Stimulated activated CD8-positive, alpha-beta memory T cell treated with anti-CD3 and anti-CD28 coated beads, Interleukin-15, amount 100 ng/mL, for 1 hour (primary cell): ENCODE measurements at places on chromosomes 5 and 9.

DNA sequence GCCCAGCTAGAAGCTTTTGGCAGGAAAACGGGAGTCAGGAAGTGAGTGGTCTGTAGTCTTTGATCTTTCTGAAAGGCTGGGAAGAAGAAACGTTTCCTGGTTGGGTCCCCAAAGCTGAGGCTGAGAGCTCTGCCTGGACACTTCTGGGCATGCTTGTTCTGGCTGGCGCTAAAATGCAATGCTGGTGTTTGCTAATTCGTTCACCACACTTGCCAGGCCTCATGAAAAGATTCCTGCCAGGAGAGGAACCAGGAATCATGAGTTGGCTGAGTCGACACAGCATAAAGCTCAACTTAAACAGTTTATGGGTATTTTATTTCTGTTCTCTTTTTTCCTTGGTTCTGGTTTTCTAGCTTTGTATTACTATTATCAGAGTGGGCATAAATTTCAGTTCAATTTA is 10.7 kb upstream of the PTGR1 start:
- no peak for DNase-seq

- DNase-seq, result no peak
Observed at GRCh38 chr5:173329491-173330337, 1.5 kb upstream of the STC2 start.

DNA sequence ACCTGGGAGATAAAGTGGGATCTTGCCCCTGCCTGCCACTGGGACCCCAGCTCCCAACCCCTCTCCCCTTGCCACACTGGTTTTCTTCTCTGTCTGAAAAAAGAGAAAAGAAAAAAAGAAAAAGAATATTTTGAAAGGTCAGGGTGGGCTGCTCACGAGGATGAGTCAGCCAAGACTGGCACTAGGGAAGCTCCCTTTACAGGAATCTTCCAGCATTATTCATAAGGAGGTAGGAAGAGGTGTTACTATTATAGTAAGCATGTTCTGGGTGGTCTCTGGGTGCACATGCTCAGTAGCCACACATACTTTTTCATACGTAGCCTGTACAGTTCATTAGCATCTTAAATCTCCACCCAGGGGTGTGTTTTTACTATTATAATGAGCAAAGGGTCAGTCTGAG is 46.8 kb upstream of the HAND1 start:
- no peak for DNase-seq

- no peak for DNase-seq
Observed at GRCh38 chr9:14529054-14529453, 164.2 kb downstream of the ZDHHC21 start.

GRCh38 chr5:130350131-130350530 is 445.9 kb downstream of the CHSY3 start:
- DNase-seq, result no peak

DNA sequence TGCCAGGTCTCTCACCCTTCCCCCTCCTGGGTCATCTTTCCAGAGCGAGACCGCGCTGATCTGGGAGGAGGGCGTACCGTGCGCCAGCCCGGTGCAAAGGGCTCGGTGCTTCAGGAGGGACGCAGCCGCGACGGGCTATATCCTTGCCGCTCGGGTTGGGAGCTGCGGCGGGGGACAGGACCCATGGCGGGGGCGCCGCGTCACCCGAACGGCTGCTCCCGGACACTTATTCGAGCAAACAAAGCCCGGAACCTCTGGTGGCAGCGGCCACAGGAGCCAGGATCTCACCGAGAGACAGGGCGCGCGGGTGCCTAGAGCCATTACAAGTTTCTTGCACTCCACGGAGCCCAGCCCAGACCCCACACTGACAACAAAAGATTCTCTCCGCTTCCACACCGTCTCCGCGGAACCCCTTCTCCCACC is 1.3 kb downstream of the SEMA6A start:
- no peak for DNase-seq

DNA sequence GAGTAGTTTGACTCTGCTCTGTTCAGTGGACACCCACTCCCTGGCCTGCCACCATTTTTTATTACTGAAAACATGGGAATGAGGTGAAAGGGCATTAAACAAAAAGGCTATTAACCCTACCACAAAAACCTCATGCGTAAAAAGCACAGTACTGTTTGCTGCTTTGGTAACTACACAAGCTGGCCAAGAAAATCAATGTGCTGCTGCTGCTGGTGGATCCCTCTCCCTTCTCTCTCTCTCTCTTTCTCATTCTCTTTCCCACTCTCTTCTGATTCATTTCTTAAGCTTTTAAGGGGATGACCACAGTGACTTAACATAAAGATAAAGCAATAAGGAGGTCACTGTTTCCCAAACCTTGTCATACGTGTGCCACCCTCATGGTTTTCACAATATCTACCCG is 183.2 kb upstream of the TBC1D2 start:
- no peak for DNase-seq

DNA sequence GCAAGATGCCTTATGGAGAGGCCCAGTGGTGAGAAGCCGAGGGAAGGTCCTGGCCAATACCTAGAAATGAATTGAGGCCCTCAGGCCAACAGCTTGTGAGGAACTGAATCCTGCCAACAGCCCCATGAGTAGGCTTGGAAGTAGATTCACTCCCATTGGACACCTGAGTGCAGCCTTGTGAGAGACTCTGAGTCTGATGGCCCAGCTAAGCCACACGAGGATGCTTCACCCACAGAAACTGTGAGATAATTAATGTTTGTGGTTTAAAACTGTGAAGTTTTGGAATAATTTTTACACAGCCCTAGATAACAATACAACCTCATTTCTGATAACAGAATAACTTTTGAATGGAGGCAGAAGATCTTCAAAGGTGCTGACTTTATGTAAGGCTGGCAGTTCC is 65.9 kb upstream of the DAP start:
- no peak for DNase-seq

GRCh38 chr5:74420220-74420619 is 220.3 kb downstream of the ENC1 start:
- no peak for DNase-seq

GRCh38 chr9:69578026-69578425 is 94.1 kb downstream of the APBA1 start:
- no peak for DNase-seq

DNA sequence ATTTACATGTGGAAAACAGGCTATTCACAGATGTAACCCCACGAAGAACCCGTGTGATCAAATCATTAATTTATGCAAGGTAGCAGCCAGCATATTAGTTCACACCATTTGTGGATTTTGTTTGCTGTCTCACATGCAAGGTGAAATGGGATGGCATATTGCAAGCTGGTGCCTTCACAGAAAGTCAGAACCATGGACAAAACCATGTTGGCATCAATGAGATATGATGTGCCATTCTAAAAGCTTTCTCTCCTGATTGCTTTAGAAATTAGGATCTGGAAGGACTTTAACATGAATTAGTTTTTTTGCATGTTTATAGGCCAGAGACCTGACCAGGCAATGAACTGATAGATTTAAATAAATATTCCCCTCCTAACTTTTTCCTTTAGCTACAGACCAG is 129.3 kb downstream of the SEMA6A start:
- no peak for DNase-seq

GRCh38 chr9:37206121-37206620 is 85.8 kb downstream of the ZCCHC7 start:
- DNase-seq, result no peak

DNA sequence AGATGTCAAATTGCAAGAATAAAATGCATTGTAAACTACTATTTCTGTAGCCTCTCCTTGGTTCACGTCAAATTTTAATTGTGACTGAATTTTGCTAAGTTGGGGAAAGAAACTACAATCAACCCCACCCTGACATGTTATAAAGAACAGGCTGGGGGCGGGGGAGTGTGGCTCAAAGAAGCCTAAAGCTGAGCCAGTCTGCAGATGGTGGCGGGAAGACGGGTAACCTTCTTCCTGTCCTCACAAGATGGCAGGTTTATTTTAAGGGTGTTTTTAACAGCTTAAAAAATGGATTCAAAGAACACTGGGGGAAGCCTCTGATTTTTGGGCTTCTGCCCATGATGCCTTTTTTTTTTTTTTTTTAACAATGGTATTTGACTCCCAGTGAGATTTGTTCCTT is 68.5 kb upstream of the MELK start:
- DNase-seq, result no peak

GRCh38 chr5:39253196-39253595 is 33.8 kb upstream of the FYB1 start:
- DNase-seq, result no peak

DNA sequence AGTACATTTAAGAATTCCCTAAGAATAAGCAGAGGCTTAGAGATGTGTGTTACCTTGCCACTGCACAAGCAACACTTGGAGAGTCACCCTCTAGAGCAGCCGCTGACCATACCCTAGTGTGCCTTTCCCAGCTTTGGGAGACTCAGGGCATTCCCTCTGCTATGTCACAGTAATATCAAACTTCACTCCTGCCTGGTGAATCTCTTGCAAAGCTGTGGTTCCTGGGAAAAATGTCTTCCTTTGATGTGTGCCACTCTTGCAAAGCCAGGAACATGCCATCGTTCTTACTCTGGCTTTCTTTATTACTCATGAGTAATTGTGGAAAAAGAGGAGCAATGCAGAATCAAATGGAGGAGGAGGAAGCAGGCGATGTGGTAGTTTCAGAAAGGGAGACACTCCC is 173.2 kb downstream of the CCDC192 start:
- no peak for DNase-seq

- DNase-seq, result no peak
Observed at GRCh38 chr5:130975299-130975698, 189.8 kb downstream of the HINT1 start.

GRCh38 chr9:113381909-113382411 is 5.2 kb upstream of the HDHD3 start:
- no peak for DNase-seq

GRCh38 chr9:95360866-95361265 is 43.4 kb upstream of the FANCC start:
- no peak for DNase-seq

DNA sequence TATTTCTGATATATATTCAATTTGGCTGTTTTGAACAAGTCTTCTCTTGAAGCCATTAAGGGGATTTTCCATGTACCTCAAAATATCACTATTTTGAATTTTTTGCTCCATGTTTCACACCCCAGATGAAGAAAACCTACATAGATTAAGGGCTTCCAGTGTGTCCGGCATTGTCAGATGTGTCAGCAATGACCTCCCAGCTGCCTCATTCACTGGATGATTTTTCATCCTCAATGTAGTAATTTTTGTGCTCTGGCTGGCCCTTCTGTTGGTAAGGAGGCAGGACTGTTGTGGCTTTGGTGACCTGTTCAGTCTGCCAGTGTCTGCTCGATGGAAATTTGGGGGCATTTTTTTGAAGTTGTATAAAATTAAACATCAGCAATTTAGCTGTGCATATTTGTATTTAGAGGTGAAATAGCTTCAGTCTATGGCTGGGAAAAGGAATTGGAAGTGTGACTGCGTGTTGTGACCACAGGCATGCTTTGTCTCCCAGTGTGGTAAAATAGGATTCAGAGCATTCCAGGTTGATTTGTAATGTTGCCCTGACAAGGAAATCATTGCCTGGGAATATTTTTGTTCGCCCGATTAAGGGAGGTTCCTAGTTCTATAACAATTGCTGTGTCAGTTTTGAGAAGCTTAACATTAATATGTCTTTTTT is 312.4 kb downstream of the ARHGEF28 start:
- no peak for DNase-seq

DNA sequence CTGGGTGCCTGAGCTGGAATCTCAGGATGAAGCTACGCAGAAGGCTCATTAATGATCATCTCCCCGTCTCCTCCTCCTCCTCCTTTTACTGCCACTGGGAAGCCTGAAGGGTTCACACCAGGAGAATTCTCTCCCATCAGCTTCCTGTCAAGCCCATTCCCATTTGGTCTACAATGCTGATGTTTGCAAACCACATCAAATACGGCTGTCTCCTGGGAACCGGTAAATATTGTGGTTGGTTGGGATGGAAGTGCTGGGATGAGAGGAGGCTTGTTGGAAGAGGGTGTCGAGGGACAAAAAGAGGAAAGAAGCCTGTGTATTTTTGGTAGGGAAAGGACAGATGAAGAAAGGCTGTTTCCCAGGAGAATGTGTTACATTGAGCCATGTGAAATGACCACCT is 13.2 kb upstream of the S1PR3 start:
- DNase-seq, result no peak

DNA sequence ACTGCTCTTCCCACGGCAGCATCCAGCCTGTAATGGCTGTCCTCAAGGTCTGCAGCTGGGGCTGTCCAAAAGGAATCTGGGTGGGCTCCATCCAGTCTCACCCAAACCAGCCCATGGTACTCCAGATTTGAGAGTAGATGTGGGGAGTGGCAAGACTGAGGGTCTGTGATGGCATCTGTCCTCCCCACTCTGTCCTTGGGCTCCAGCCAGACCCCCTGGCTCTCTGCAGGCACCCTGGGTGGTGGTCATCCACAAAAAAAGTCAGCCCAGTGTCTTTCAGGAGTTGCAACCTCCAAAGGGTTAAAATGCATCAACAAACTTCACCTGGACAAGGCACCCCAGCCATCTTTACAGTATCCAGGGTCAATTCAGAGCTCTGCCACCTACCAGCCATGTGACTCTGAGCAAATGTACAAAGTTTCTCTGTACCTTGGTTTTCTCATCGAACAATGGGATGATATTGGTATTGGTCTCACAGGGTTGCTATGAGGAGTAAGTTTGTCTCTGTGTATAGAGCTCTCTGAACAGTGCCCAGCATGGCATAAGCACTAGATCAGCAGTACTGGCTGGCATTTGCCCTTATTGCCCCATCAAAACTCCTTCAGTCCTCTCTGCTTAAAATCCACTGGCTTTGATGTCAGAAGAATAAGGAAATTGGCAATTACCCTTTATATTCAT is 7.3 kb upstream of the S1PR3 start:
- no peak for DNase-seq

- no peak for DNase-seq
Observed at GRCh38 chr9:113258282-113258681, 17.1 kb downstream of the CDC26 start.

DNA sequence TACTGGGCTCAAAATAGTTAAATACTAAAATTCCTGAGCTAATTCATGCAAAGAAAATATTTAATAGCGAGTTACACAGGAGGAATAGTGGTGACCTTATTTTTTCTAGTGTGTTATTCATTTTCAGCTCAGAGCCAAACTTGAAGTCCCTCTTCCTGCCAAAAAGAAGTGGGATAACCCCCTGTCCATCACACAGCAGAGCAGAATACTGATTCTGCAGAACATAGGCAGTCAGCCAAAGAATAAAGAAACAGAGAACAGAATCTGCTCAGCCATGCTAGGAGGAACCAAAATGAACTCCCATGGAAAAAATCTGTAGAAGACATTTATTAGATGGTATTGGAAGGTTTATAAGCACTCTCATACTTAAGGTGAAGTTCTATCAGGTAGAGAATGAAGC is 49.4 kb upstream of the GRIN3A start:
- no peak for DNase-seq

DNA sequence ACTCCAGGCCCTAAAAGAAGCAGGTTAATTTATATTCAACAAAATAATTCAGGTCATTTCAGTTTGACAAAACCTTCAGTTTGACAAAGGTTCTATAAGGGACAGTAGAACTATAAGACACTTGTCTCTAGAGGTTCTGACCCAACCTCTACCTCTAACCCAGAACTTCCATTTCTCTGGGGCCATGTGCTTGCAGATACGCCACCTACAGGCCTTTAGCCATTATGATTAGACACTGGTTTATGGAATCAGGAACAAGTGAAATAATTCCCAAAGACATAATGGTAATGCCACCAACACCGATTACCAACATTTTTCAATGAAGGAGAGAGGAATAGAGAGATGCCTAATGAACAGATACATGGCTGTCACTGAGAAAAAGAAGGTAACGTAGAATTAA is 733.9 kb downstream of the PRELID2 start:
- DNase-seq, result no peak

GRCh38 chr9:68577774-68578591 is 37.3 kb upstream of the TMEM252 start:
- DNase-seq, result no peak

GRCh38 chr5:108311682-108312081 is 70.2 kb downstream of the FBXL17 start:
- DNase-seq, result no peak
